ENCODE measurements at places on chromosomes 12 and 14.

DNA sequence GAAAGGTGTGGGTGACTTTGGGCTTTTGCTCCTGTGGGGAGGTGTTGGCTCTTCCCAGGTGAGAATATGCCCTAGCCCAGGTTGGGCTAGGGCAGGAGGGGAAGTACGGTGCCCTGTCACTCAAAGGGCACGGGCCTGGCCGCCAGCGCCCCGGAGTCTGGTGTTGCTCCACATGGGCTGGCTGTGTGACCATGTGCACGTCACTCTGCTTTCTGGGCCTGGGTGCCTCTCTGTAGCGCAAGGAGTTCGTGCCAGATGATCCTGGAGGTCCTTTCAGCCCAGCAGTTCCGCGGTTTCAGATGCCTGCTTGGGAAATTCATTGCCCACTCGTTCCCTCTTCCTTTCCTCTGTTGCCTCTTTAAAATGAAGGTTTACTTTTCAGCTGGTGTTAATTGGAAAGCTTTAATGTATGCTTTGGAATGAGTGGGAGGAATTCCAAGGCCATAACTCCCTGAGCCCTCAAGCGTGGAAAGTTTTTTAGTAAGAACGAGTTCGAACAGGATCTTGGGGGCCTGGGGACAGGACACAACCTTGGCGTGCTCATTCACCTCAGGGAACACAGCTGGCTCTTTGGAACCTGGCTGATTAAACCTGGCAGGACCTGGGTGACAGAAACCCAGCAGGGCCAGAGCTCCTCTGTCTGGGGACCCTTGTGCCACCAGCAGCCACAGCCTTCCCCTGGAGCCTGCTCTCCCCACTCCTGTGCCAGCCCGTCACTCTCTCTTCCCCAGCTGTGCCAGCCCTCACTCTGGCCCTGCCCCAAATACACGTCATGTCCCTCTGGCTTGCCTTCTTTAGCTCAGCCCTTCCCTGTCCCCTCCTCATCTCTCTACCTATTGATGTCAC is 42.8 kb downstream of the TSPAN9 start:
- DNase-seq: no peak

DNA sequence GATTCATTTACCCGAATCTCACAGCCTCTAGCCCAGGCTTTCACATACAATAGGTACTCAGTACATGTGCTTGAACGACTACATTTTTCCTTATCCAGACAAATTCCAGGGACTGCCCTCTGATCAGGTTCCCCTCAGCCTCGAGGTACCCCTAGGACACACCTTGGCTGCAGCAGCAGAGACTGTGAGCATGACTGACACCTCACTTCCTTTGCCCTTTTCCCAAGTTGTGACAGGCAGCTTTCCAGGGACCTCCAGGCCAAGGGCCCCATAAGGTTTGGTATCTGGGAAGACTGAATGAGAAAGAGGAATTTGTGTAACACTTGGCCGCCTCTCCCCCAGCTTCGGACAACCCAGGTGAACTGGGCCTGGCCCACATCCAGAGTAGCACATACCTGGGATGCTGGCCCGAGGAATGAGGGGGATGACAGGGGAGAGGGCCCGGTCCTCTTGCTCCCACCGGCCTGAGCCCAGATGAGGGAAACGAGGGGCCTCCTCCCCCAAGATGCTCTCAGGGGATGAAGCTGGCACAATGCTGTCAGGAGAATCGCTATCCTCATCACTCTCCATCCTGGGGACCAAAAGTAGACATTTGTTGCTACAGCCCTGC is 10.2 kb upstream of the PRKAG1 start:
- DNase-seq: no peak

DNA sequence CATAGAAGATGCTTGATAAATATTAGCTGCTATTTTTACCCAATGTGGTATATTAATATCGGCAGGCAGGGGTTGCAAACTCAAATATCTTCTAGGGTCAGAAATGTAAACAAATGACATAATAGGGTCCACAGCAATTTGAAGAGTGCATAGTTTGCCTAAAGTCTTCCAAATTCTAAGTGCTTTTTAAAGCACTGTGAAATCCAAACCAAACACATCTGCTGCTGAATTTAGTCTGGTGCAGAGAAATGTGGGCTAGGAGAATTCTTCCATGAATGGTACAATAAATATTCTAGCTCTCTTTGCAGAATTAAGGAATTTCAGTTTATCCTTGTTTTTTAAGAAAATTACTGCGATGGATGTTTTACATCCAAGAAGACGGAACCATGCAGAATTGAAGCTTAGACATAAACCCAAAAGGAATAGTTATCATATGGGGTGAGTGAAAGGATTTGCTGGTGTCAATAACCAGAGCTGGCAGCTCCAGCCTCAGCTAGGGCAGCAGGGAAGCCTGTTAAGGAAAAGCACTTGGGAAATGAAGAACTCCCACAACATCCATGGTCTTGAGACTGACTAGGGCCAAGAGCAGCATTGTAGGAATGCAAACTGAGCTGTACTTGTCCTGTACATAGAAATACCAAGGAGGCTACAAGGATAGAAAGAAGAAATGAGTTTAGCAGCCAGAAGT is 65.5 kb downstream of the PTPRR start:
- DNase-seq: no peak

DNA sequence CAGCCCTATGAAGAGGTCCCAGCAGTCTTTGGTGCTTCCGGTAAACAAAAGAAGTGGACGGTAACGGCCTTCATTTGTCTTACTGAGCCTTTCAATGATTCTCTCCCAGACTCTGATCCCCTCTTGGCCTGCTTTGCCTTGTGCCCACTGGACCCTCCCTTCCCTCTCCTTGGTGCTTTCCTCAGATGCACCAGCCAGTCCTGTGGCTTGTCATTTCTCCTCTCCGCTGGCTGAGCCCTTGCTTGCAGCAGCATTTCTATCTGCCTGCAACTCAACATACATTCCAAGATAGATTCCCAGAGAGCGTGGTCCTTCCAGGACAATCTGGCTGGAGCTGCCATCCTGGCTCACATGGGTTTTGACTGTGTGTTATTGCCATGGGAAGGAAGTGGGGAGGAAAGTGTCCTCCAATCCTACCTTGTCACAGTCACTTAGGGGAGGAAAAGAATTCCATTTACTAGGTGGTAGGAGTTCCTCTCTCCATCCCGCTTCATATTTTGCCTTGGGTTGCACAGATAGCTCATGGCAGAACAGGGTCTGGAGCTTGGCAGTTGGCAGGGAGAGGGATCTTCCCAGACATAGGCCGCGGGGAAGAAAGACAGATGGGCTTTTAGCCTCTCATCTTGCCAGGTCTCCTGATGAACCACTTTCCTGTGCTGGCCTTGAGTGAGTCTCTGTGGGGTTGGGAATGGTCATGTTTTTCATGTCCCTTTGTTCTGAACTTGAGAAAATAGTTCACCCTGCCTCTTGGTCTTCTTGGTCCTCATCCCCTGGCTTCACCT is 92.8 kb upstream of the KCNA1 start:
- no peak for DNase-seq

DNA sequence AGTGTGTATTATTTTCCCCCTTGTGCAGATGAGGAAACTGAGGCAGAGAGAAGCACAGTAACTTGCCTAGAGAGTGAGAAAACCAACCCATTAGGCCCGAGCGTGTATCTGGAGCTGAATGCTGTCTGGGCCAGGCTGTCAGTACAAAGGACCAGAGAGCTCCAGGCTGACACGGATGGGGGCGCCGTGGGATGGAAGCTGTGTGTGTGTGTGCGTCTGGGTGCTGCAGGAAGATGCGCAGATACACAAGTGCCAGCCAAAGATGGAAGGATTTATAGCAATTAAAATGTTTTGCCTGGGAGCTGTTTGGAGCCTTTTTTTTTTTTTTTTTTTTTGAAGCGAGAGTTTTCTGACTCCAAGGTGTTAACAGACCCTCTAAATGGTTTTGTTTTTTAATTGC is 53.7 kb upstream of the GPATCH2L start:
- DNase-seq: no peak
